Activated naive CD8-positive, alpha-beta T cell treated with anti-CD3 and anti-CD28 coated beads for 36 hours (primary cell): ENCODE measurements at places on chromosomes 7 and 10.

GRCh38 chr7:142884286-142884640, 1.3 kb downstream of the TRPV6 start:
- DNase-seq = no peak

DNA sequence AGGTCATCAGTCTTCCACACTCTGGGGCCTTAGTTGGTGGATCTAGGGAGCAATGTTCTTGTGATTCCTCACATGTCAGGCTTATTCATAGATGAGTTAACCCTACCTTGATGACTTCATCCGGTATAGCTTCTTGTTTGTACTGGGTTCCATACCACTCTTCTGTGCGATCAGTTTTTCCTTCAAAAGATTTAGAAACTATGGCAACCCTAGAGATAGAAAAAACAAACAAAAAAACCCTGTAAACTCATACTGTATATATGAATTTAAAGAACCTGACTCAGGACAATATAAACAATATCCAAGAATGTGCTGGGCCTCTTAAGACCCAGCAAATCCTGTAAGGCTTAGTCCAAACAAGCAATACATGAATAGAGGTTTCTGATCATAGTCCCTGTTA, 83.5 kb downstream of the IDE start:
- no peak for DNase-seq

DNA sequence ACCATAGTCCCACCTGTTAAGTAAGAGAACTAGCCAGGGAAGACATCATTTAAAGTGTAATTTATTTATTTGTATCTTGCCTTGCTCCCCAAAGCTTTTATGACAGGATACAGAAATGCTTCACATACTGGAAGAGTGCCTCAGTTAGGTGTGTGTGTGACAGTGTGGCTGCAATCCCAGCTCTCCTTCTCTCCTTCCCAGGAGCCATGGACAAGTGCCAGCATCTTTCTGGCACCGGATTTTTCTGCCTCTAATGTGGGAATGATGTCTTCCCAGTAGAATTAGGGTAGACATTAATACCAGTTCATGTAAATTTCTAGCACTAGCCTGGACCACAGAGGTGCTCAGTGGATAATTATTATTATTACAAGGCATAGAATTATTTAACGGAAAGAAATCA, 30.3 kb upstream of the ATXN7L1 start:
- no peak for DNase-seq

DNA sequence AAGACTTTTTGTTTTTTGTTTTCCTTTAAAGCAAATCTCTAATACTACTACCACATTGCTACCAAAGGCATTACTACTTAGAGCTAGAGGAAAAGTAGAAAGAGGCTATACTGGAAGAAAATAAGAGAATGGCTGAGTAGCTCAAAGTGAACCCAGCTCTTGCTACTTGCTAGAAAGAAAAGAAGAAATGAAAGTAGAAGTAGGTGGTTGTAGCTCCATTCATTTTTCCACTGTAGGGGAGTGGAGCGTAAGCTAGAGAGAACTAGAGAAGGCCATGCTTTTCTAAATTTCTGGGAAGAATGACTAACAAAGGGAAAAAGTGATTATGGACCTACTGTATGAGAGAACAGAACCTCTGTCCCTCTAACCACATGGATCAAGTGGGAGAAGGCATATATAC, 184.4 kb downstream of the PON1 start:
- DNase-seq = no peak

DNA sequence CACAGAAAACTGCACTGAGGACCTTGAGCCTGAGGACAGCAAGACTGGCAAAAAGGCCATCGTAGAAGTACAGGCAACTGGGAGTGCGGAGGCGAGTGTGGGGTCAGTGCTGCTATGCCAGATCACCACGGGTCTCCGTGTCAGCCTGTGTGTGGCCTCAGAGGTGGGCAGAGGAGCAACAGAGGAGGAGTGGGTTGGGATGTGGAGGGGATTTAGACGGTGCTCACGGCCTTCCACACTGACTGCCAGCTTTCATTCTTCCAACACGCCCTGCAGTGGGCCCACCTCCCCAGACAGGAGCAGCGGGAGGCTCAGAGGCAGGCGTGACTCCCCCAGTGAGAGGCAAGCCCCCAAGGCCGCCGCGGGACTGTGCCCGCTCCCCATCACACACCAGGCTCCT, 17.0 kb upstream of the ZMIZ1 start:
- DNase-seq = no peak

GRCh38 chr10:92387289-92387940, 96.4 kb downstream of the MARCHF5 start:
- peak; percentile 3 for DNase-seq

- DNase-seq = no peak
These were observed 21.4 kb upstream of the IMPDH1 start for GRCh38 chr7:128431221-128431620.

DNA sequence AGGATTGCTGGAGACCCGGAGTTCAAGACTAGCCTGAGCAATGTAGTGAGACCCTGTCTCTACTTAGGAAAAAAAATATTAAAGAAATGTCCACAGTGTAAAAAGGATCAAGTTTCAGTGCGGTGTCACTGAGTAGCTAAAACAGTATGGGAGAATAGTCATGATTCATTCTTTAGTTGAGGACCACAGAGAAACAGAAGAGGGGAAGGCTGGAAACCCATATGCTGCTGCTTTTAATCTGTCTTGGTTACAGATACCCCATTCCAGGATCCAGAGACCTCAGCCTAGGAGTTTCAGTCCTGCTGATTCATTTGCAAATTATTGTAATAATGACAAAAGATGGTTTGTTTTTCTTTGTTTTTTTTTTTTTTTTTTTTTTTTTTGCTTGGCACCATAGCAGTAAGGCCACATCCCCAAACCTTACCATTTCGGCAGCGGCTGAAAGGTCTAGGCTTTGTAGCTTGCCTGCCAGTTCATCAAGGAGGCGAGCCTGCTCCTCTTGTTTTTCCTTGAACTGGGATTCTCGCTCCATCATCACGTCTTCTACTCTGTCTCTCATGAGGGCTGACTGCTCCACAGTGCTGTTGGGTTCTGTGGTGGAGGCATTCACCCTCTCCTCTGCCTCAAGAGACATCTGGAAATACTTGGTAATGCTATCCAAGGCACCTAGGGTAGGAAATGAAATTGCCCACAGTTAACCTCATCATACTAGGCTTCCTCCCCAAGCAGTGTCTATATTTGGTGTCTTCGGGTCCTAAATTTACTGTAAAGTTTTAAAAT, 44.2 kb downstream of the DLD start:
- no peak for DNase-seq

DNA sequence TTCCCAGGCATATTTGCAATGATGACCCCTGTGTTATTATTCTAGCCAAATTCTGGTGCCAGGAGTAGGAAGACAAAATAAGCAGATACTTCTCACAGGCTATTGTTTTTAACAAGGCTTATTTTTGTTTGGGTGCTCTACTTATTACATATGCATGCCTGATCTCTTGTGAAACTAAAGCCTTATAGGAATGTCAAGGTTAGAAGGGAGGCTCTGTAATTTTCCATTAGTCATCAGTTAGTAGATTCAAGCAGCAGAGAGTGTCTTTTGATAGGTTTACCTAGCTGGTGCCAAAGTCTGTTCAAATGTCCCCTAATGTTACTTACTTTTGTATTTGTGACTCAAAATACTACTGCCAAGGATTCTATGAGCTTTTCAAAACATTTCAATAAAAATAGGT, 11.7 kb upstream of the TMEM106B start:
- DNase-seq = no peak
